ENCODE measurements at places on chromosomes 5 and 9.
A peak's percentile ranks its signal among the peaks of the same experiment; 100 is the strongest.

DNA sequence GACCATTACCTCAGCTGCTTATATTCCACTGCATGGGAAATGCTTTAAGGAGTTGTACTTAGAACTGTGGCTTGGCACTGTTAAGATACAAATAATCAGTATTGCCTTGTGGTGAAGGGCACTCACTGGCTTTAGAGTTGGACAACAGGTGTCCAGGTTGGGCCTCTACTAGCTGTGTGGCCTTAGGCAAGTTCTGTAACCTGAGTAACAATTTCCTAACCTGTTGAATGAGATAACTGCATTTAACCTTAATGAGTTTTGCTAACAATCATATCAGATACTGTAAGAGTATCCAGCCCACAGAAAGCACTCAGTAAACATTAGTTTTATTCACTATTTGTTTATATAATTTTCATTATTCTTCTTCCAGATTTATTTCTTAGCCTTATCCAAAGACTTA lies 17.2 kb upstream of the HK3 start:
- no peak for DNase-seq

- no peak for DNase-seq
These were observed 129.9 kb downstream of the DMXL1 start for GRCh38 chr5:119200795-119201194.

DNA sequence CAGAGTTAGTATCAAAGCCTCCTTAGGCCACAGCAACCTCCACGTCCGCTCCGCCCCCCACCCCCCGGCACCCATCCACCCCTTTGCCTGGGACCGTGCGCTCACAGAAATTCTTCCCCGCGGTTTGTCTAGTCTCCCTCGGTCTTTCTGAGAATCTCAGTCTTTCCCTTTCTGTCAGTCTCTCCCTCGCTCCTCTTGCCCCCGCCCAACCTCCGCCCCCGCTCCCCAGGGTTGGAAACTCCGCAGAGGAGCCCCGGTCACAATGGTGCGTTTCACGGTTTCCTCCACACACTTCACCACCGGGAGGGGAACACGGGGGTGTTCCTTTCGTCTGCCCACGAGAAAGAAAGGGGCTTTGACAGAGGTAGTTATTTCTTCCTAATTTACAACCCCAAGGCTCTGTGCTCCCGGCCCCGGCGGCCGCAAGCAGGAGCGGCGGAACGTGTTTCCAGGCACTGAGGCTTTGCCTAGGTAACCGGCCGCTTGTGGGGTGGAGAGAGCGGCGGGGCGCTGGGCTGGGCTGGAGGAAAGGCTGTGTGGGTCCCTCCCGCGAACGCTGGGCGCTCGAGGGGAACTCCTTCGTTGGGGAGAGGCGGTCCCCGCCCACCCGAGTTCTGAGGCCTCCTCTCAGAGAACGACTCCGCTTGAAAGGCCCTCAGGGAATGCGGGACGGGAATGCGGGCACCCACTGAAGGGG lies 2.1 kb downstream of the NR4A3 start:
- DNase-seq = no peak

GRCh38 chr5:92687821-92688722 lies 892.9 kb downstream of the NR2F1-AS1 start:
- peak; percentile 55 for DNase-seq

DNA sequence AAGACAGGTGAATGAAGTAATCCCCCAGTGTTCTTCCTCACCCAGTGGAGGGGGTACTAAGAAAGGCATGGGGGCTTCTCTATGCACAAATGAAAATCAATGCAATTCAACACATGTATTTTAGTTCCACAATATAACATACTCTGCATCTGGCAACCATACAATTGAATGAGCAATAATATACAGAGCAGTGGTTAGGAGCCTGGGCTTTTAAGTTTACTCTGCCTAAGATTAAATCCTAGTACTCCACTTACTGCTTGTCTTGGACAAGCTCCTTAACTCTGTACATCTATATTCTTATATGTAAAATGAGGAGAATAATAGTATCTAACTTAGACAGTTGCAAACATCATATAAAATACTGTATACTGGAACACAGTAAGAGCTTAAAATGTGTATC lies 195.4 kb upstream of the TRIM32 start:
- no peak for DNase-seq

DNA sequence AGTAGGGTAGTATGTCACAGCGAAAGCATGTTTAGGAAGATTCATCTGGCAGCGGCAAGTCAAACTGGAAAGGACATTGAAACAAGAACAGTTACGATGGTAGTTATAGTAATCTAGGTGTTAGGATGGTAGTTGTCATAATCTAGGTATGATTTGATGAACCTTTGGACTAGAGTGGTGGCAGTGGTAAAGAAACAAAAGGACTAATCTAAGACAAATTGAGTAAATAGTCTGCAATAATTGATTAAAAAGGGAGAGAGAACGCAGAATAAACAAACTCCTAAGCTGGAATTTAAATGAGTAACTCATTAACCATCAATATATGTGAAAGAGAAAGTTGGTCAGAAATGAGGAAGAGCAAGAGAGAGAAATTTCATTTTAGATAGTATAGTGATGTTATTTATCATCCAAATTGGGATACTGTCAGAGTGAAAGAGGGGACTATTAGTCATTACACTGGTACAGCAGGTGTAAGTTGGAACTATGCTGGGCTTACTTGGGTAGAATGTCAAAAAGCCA lies 56.8 kb downstream of the MTREX start:
- DNase-seq = no peak

DNA sequence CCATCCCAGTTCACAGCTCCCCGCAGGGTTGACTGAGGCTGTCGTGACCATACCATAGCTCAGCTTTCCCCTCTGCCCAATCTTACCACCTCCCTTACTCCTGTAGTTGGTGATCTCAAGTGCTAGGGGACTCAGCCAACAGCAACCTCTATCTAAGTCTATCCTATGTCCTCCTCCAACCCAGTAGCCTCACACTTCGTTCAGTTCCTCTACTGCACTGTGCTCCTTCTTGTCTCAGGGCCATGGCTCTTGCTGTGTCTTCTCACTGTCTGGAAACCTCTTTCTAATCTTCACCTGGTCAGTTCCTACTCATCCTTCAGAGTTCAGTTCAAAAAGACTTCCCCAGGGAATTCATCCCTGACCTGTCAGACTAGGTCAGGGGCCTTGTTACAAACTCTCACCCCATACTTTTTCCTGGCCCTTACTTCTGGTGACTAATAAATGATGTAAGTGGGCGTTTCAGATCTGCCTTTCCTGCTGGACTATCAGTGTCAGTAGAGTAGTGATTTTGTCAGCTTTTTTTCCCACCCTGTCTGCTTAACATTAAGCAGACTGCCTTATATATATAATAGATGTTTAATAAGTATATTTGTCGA lies 53.6 kb upstream of the NR3C1 start:
- DNase-seq = no peak

DNA sequence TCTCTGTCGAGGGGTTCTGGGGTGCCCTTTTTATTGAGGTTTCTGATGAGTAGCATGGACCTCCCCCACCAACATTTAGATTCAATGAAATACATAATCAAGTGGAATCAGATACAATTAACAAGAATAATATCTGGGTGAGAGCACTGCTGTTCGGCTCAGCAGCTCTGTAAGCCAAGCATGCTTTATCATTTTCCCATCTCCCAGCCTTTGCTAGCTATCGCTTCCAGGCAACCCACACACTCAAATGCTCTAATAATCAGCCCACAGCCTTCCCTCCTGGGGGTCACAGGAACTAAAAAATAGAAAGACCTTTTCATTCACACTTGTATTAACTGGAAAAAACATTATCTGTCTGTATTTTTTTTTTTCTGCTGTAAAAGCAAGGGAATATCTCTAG lies 8.9 kb downstream of the PLPPR1 start:
- DNase-seq = no peak

DNA sequence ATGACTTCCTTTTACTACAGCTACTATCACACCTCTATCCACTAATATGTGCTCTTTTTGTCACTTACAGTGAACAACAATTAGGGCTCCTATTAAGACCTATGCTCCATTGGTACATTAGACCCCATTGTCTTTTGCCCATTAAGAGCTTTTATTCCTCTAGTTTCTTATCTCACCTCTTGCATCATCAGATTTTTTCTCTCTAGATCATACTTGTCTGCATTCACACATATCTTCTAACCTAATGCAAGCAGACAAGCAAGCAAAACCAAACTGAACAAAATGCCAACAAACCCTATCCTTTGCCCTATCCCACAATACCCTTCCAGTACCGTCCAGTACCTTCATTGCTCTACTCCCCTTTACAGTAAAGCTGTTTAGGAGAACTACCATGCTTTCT lies 10.1 kb upstream of the RBM27 start:
- DNase-seq = no peak

GRCh38 chr9:122360891-122361290 lies 9.9 kb upstream of the PTGS1 start:
- no peak for DNase-seq

DNA sequence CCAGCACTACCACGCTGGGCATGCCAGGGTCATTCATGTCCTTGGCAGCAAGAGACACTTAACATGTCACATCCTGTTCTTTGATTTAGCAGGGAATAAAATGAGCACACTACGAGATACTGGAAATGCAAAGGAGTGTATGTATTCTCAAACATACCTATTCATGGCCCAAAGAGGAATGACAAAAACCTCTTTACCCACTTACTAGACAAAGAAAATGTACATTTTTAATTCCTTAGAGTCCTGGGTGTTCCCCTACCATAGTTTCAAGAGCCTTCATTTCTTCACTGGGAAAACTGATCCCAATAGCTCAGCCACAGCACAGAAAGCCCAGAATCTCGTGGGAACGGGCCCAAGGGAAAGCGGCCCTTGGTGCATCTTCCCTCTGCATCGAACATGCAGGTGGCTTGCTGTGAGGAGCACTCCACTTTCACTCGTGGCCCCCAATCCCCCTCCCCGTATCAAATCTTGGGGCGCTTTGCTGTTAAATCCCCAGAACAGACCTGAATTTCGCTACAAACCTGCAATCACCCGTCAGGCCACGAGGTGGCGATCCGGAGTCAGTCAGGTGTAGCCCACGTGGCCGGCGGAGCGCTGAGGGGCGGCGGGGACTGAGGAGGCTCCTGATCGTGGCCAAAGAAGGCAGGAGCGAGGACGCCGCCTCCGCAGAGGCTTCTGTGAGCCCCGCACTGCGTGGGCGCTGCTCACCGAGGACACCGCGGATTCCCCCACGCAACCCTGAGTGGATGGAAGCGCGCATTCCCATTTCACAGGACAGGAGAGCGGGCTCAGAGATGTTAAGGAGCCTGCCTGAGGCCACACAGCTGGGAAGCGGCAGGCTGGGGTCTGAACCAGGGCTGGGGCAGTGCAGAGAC lies 91.4 kb downstream of the LMX1B start:
- DNase-seq = no peak

DNA sequence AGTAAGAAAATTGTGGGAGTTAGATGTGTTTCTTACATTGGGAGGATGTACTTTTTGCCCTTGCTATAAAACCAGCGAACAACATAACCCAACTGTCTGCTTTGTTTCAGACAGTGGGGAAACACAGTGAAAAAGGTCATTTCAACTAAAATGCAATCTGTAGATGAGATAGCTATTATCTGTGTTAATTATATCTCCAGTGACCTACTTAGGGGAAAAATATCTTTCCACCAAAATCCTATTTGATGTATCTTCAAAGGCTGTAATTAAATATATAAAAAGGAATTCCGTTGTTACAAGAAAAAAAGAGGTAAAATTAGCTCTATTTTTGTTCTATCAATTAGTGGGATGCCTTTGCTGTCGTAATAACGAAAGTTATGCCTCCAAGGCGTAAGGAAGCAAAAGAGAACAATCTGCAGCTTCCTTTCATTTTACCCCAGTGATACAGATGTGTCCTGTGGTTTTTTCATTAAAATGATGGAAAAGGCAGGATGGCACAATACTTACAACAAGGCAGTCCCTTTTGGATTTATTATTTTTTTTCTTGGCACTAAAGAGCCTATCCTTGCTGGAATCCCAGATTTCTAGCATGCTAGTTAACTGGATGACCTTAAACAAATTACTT lies 100.9 kb downstream of the GNA14 start:
- DNase-seq = no peak

DNA sequence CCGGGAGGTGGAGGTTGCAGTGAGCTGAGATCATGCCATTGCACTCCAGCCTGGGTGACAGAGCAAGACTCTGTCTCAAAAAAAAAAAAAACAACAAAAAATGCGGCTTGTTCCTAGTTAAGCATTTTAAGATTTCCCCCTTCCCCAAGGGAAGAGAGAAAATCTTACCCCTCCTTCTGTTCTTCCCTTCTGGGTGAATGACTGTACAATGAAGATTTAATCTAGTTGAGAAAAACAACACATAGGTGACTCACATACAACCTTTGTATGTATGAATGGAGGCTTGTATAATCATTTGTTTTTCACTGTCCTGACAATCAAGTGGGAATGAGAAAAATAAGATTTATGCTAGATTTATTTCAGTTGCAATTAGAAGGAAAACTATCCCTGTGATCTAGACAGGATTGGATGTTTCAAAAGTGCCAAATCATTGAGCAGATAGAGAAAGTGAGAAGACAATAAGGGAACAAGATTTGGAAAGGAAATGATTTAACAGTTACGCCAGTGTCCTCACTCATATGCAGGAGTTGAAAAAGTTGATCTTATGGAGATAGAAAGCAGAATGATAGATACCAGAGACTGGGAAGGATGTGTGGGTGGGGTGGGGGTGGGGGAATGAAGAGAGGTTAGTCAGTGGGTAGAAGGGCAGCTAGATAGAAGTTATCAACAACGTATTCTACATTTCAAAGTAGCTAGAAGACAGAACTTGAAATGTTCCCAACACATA lies 16.7 kb downstream of the GDA start:
- no peak for DNase-seq

DNA sequence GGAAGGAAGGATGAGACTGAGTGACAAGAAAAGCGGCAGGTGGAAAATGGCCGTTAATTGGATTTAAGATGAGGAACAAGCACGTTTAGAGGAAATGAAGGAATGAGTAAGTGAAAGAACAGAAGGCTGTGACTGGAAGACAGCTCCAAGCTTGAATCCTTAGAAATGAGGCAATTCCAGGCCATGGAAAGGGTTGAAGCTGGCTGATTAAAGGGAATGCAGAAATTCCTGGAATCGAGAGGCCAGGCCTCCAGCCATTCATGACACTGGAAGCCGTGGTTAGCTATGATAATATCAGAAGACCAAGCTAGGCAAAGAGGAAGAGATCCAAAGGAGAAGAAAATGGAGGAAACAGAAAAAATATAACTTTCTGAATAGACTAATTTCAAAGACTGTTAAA lies 84.2 kb downstream of the ARL15 start:
- DNase-seq = no peak
